ENCODE measurements at places on chromosomes 7 and 10.

- DNase-seq: no peak
Observed at GRCh38 chr7:2782565-2782964, 61.5 kb downstream of the GNA12 start.

DNA sequence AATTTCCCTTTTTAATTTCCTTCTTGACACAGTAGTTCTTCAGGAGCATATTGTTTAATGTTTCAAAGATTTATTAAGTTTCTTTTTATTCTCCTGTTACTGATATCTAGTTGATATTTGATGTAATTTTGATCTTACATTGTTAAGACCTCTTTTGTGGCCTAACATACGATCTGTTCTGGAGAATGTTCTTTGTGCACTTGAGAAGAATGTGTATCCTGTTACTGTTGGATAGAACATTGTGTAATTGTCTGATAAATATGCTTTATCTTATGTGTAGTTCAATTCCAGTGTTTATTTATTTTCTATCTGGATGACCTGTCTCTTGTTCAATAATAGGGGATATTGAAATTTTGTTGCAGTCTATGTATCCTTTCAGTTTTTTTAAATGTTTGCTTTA, 106.7 kb downstream of the ITGB1 start:
- DNase-seq: no peak

GRCh38 chr10:118701529-118702323, 53.0 kb downstream of the CACUL1 start:
- DNase-seq: no peak

GRCh38 chr7:83161186-83161585, 1.5 kb downstream of the PCLO start:
- DNase-seq: no peak

GRCh38 chr10:95431900-95432342, 129.2 kb downstream of the SORBS1 start:
- DNase-seq: no peak

- no peak for DNase-seq
Observed at GRCh38 chr10:33215635-33216034, 118.8 kb downstream of the NRP1 start.

GRCh38 chr7:115086146-115086841, 164.4 kb downstream of the MDFIC start:
- no peak for DNase-seq

DNA sequence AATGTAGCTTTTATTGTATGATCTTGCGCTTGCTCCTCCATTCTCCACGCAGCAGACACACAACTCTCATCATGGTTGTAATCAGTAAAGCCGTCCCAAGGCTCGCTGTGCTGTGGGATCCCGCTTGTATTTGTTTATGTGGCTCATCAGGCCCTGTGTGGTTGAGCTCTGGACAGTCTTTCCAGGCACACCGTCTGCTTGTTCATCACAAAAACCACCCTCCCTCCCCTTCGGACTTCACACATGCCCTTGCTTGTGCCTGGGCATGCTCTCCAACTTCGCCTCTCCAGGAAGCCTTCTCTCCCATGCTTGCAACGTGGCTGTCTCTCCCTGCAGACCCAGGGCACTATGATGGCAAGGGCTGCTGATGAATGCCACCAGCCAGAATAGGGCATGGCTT, 62.4 kb downstream of the HK1 start:
- DNase-seq: no peak

- no peak for DNase-seq
Observed at GRCh38 chr7:107372298-107372697, 97.6 kb upstream of the GPR22 start.

- no peak for DNase-seq
Observed at GRCh38 chr10:24685958-24686540, 37.6 kb downstream of the ARHGAP21 start.

GRCh38 chr10:75512203-75512933, 80.9 kb downstream of the LRMDA start:
- no peak for DNase-seq

GRCh38 chr7:30331338-30331737, 46.9 kb downstream of the ZNRF2 start:
- no peak for DNase-seq

- peak; percentile 17 for DNase-seq
Observed at GRCh38 chr10:42941295-42941644, 135.6 kb upstream of the RET start.

DNA sequence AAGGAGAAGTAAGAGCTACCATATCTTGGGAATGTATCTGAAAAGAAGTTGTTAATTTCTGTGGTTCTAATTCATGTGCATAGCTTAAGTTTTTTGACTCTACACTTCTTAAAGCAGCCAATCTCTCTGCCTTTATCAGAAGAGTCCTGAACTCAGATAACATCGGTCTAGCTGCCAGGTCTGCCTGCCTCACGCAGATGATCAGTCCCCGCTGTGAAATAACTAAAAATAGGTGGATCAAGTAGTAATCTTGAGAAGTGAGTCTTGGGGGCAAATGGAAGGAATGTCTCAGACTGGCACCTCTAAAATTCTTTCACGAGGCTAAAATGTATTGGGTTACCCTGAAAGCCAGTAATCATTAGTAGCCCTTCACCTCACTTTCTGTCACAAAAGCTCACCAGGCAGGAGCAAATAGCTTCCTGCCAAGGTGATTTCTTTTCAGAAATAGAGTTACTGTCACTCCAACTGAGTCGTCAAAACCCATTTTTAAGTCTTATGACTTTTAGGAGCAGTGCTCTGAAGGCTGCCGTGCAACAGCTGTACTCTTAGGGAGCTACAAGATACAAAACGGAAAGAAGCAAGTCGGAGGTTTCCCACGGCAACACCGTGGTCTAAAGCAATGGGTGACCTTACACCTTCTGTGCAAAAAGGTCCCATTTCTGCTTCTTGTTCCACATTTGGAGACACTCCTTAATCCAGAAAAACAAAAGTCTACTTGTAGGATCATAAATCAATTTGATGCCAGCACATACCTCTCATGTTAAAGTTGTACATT, 85.2 kb downstream of the ABCB5 start:
- DNase-seq: no peak

- no peak for DNase-seq
Observed at GRCh38 chr7:104650991-104651640, 322.7 kb downstream of the LHFPL3 start.

- DNase-seq: no peak
Observed at GRCh38 chr7:88328787-88329186, 22.1 kb upstream of the STEAP4 start.

DNA sequence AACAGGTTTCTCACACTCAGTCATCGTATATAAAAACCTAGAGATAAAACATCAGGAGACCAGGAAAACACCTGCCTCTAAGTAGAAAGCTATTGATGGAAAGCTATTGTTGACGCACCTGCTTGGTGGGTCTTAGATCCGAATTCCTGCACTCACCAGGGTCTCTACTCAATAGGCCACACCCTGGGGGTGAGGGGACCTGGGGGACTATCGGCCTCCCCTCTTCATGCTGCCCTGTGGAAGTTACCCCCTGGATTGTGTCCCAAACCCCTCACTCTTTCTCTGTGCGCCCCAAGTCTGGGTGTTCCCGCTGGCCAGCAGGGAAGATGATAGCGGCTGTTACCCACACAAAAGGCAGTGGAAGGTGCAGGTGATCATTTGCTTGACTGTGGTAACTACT, 313.0 kb downstream of the WDR37 start:
- DNase-seq: peak; percentile 26

- DNase-seq: no peak
Observed at GRCh38 chr10:1247598-1248261, 191.5 kb downstream of the WDR37 start.

DNA sequence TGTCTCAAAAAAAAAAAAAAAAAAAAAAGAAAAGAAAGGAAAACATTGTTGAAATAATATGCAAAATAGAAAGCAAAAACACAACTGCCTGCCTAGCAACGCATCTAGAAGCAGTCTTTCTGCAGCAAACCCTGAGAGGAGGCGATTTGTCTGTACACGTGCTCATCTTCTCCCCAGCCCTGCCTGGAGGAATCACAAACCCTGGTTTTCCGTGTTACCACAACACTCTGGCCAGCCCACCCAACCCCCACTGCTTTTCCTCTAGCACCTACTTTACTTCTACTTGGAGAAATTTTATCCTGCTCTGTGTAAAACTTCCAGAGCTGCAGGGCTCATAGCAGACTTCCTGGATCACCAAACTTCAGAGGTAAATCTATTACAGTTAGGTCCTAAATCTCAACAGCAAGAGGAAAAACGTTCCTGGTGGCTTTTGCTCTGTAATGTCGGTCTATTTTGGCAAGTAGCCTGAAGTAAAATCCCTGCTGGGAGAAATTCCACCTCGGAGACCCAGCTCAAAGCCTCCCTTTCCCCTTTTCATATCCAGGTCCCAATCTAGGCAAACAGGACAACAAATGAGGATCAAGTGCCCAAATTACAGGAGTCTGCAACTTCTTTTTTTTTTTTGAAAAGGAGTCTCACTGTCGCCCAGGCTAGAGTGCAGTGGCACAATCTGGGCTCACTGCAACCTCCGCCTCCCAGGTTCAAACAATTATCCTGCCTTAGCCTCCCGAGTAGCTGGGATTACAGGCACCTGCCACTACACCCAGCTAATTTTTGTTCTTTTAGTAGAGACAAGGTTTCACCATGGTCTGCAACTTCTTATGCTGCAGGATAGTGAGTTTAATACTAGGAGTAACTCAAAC, 91.6 kb downstream of the DNMBP start:
- no peak for DNase-seq

- no peak for DNase-seq
Observed at GRCh38 chr10:44030738-44031137, 354.2 kb downstream of the CXCL12 start.

DNA sequence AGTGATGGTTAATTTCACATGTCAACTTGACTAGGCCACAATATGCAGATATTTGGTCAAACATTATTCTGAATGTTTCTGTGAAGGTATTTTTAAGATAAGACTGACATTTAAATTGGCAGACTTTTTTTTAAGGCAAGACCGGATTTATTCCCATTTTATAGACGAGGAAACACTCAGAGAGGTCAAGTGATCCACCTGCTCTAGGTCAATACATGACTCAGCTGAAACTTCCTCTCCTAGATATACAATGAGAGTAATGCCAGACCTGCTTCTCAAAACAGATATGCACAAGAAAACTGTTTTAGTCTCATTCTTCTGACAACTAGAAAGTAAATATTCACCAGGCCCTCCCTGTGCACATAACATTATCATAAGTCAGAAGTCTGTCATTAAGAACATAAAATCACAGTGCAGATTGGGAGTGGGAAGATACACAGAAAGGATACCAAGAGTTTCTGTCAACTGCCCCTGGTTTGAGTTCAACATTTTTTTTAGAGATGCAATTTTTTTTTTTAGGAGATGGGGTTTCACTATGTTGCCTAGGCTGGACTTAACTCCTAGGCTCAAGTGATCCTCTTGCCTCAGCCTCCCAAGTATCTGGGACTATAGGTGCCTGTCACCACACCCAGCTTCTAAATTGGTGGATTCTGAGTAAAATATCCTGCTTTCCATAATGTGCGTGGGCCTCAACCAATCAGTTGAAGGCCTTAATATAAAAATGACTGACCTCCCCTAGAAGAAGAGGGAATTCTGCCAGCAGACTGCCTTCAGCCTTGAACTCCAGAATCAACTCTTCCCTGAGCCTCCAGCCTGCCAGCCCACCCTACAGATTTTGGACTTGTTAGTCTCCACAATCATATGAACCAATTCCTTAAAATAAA, 121.4 kb downstream of the ZFAND4 start:
- DNase-seq: no peak

- no peak for DNase-seq
Observed at GRCh38 chr10:133295426-133296320, 13.0 kb downstream of the TUBGCP2 start.

- no peak for DNase-seq
Observed at GRCh38 chr10:64182671-64183070, 661.5 kb downstream of the REEP3 start.

DNA sequence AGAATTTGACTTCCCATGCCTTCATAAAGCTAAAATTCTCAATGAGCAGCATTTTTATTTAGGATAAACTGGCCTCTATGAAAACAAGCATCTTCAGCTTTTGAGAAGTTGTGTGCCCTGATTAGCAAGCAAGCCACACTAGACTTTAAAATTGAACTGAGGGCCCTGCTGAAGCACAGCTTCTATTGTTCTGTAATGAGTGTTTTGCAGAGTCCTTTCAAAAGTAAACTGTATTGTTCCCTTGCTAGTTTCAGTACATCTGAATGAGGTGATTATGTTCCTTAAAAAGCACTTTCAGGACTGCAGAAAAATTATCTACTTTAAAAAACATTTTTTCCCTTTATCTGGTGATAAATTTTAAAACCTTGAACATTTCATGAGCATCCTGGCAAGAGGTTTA, 113.3 kb upstream of the PRPS1L1 start:
- no peak for DNase-seq

GRCh38 chr10:69516316-69516715, 56.9 kb downstream of the NEUROG3 start:
- no peak for DNase-seq

DNA sequence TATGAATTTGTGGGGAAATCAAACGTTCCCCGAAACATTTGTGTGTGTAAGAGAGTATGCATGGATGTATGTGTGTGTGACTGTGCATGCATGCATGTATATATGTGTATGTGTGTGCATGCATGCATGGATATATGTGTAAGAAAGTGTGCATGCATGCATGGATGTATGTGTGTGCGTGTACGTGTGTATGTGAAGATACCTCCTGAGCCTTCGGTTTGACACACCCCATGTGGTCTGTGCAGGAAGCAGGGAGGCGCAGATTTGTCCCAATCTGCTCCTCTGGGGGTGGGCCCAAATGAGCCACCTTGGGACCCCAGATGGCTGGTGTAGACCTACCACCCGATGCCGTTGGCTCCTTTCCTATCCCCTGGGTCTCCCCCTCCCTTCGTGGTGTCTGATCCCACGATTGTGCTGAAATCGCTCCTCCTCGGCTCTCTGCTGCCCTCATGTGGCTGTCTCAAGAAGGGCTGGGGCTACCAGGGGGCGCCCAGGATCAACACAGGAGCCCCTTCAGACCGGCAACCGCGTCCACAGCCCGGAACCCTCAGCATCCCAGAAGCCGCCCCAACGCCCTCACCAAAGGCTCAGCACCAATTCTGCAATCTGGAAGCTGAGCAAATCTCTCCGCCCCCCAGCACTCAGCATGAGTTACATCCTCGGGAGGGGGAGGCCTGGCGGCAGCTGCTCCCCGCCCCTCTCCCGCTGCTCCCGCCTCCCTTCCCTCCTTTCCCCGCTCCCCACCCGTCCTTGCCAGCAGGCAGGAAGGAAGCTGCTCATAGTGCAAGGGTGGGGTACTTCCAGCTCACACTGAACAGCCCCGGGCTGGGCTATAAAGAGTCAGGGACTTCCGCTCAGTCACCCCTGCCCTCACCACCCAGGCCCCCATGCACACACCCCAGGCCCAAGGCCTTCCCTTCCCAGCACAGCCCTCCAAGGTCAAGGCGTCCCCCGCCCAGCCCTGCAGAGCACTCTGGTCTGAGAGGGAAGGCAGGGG, 2.3 kb upstream of the NOS3 start:
- DNase-seq: peak; percentile 86

DNA sequence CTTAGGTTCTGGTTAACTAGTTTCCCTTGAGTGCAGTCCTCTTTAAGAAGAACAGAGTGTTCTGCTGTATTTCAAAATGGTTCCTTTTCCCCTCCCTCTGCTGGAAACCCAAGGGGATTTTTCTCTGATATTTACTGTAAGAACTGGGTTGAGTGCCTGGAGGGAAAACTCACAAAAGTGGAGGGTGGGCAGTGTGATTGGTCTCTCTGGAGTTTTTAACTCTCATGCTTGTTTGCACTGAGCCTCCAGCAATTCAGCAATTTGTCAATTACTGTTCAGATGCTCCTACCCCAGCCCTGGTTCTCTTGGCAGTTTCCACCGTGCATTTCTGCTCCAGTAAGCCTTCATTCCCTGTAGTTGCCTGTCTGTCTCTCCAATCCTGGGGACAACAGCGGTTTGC, 273.4 kb upstream of the SORCS1 start:
- no peak for DNase-seq

- no peak for DNase-seq
Observed at GRCh38 chr7:14739841-14740185, 162.7 kb downstream of the DGKB start.

Data from activated CD8-positive, alpha-beta memory T cell treated with anti-CD3 and anti-CD28 coated beads for 24 hours (primary cell).